ENCODE measurements at places on chromosomes 2 and 18.

- DNase-seq, result no peak
- peaks cover 53% of the 10 kb centered on the region for H3K4me1 ChIP-seq
- peak overlapping the region; percentile 74 for H3K4me3 ChIP-seq
- H3K27me3 ChIP-seq, result no peaks in the 10 kb centered on the region
- peak overlapping the region; percentile 95 for H3K27ac ChIP-seq
- no peaks in the 10 kb centered on the region for H3K36me3 ChIP-seq
Observed at GRCh38 chr2:190882856-190883582, 2.4 kb downstream of the GLS start.

- H3K4me1 ChIP-seq, result no peaks in the 10 kb centered on the region
- H3K27ac ChIP-seq, result no peak overlapping the region
- H3K36me3 ChIP-seq, result no peaks in the 10 kb centered on the region
- no peak for DNase-seq
- H3K27me3 ChIP-seq, result no peaks in the 10 kb centered on the region
- no peak overlapping the region for H3K4me3 ChIP-seq
Observed at GRCh38 chr18:72316497-72316896, 227.6 kb downstream of the CBLN2 start.

DNA sequence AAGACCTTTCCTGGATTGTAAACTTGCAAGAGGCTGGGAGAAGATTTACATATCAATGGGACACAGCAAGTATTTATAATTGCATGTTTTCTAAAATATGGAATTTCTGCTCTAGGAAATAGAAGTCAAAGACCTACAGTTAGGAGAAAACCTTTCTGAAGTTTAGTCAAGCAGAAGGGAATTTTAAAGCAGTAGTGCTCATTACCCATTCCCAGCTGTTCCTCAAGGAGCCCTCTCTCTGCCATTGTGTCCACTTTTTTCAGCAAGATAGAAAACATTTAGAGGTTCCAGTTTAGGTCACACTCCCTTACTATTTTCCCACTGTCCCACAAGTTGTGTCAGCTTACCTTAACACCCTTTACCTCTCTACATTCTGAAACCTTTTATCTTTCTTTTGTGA lies 584.0 kb upstream of the CHAC2 start:
- no peak for DNase-seq
- H3K4me3 ChIP-seq, result no peak overlapping the region
- no peaks in the 10 kb centered on the region for H3K4me1 ChIP-seq

GRCh38 chr2:212532087-212532486 lies 6.5 kb downstream of the ERBB4 start:
- no peak for DNase-seq
- no peaks in the 10 kb centered on the region for H3K36me3 ChIP-seq
- no peak overlapping the region for H3K4me3 ChIP-seq
- H3K4me1 ChIP-seq, result peaks cover 15% of the 10 kb centered on the region
- no peak overlapping the region for H3K27ac ChIP-seq

DNA sequence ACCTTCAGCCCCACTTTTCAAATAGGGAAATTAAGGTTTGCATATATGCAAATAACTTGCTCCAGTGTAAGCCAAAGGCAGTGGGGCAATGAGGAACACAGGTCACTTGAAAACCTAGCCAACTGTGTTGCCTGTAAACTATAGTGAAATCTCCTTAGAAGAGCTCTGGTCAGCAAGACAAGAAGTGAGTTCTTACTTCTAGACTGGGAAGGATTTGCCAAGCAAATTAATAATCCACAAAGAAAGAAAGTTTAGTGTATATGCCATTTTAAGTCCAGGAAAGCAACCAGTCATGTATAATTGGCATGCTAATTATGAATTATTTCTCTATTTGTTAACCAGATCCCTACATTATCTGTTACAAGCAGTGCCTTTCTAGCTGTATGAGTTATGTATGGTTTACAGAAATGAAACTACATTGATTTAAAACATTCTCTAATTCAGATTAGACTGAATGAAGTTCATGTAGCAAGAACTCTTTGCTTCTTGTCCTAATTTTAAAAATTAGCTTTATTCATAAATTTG lies 129.9 kb downstream of the MTX2 start:
- DNase-seq, result no peak
- H3K4me1 ChIP-seq, result peaks cover 5% of the 10 kb centered on the region
- no peaks in the 10 kb centered on the region for H3K36me3 ChIP-seq
- no peaks in the 10 kb centered on the region for H3K27me3 ChIP-seq
- H3K27ac ChIP-seq, result no peak overlapping the region

- DNase-seq, result no peak
- no peaks in the 10 kb centered on the region for H3K27me3 ChIP-seq
Observed at GRCh38 chr2:184004948-184005672, 593.2 kb upstream of the ZNF804A start.

- peak; percentile 34 for DNase-seq
- no peak overlapping the region for H3K4me3 ChIP-seq
- no peak overlapping the region for H3K27ac ChIP-seq
- peaks cover 5% of the 10 kb centered on the region for H3K4me1 ChIP-seq
- peaks cover 10% of the 10 kb centered on the region for H3K36me3 ChIP-seq
Observed at GRCh38 chr2:24822049-24822706, 29.0 kb downstream of the CENPO start.

DNA sequence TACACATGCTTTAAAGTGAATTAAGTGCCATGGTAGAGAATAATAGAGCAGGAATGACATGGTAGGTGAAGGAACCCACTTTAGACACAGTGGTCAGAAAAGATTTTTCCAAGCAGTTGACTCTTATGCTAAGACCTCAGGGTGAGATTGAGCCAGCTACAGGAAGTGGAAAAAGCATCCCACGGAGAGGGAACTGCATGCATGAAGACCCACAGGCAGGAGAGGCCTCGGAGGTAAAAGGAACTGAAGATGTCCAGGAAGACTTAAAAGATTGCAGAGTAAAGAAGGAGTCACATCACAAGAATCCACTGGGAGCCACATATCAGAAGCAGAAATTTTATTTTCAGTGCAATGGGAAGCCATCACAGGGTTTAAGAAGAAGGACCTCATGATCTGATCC lies 499.2 kb upstream of the FAM98A start:
- no peak overlapping the region for H3K4me3 ChIP-seq
- H3K36me3 ChIP-seq, result no peaks in the 10 kb centered on the region
- no peak overlapping the region for H3K27ac ChIP-seq
- no peaks in the 10 kb centered on the region for H3K27me3 ChIP-seq

- H3K4me1 ChIP-seq, result no peaks in the 10 kb centered on the region
- H3K36me3 ChIP-seq, result no peaks in the 10 kb centered on the region
- H3K27ac ChIP-seq, result no peak overlapping the region
- no peaks in the 10 kb centered on the region for H3K27me3 ChIP-seq
Observed at GRCh38 chr18:2471523-2471922, 99.8 kb downstream of the METTL4 start.

DNA sequence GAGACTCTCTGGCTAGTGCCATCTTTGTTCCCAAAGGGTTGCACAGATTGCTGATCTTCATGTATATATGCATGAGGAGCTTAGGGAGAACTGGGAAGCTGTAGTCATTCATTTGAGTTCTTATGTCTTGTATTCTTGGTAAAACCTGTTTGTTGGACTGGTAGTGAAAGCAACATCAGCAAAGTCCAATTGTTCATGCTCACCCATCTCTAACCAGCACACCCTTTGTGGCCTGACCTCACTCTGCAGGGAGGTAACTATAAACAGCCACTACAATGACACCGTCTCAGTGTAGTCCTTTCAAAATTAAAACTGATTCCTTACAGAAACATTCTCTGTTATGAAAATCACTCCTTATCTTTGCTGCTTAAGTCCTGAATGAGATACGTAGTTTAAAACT lies 13.9 kb upstream of the LMAN1 start:
- no peaks in the 10 kb centered on the region for H3K36me3 ChIP-seq
- H3K4me3 ChIP-seq, result no peak overlapping the region
- no peaks in the 10 kb centered on the region for H3K4me1 ChIP-seq

DNA sequence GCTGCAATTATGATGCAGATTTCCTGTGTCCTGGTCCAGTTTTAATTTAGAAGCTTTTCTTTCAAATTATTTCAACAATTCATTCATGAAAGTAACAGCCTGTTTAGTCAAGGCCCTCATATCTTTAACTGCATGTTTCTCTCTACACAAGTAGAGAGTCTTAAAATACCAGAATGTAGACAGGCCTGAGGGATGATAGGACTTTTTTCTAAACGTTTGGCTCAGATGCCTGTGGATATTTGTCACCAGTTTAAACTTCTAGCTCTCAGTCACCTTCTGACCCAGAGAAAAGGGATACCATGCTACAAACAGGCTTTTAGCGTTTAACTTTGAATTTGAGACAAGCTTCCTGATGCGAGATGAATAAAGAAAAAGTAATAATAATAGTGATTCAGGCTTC lies 15.7 kb downstream of the COL5A2 start:
- no peak overlapping the region for H3K4me3 ChIP-seq
- H3K27ac ChIP-seq, result peak overlapping the region; percentile 18
- no peaks in the 10 kb centered on the region for H3K27me3 ChIP-seq
- no peaks in the 10 kb centered on the region for H3K36me3 ChIP-seq
- H3K4me1 ChIP-seq, result no peaks in the 10 kb centered on the region

DNA sequence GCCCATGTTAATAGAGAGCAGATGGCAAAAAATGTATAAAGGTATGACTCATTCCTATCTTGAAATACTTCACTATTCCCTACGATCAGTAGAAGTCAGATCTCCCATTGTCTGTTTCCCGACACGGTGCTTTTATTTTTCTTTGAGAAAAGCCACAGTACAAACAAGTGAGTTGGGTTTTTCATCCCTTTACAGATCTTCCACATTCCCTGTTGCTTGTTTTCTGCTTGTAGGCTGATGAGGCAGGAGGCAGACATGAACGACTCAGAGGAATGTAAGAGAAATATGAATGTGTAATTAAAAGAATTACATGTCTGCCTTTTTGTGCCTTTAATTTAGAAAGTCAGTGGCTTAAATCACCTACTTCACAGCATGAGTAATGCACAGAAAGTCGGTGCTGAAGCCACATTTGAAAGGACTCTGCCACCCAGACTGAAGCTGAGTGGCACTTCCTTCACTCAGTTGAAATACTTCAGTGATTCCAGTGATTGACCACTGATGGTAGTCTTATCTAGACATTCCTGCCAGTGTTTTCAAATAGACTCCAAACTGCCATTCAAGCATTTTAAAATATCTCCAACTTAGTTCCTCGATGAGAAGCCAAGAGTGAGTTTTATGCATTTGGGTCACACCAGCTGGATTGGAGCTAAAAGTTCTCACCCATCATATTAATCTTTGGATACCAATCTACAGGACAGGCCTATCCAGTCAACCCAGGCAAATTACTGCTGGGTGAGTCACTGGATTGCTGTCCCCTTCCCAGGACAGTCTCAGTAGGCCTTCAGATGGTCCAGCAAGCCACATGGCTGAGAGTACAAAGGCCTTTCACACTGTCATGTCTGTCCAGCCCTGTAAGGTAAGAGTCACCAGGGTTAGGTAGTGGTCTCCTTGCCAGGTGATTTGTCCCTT lies 79.0 kb downstream of the COLEC12 start:
- no peaks in the 10 kb centered on the region for H3K36me3 ChIP-seq
- H3K4me3 ChIP-seq, result no peak overlapping the region
- no peak overlapping the region for H3K27ac ChIP-seq
- no peak for DNase-seq
- peaks cover 21% of the 10 kb centered on the region for H3K4me1 ChIP-seq

DNA sequence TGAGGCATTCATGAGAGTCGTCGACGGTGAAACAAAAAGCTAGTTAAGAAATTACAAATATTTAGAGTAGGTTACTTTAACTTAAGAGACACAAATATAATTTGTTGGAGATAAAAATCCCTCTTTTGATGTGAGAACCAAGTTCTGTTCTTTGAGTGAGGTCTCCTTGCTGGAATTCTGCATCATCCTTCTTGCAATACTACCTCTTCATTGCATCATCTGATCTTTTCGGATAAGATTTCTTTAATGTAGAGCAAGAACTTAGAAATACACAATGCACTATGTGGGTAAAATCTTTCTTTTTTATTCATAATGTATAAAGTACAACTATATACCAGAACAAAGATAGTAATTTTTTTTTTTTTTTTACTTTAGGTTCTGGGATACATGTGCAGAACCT lies 118.4 kb downstream of the ARL4C start:
- no peaks in the 10 kb centered on the region for H3K36me3 ChIP-seq
- no peaks in the 10 kb centered on the region for H3K27me3 ChIP-seq
- no peaks in the 10 kb centered on the region for H3K4me1 ChIP-seq
- H3K27ac ChIP-seq, result no peak overlapping the region
- no peak overlapping the region for H3K4me3 ChIP-seq

GRCh38 chr2:100980046-100980445 lies 22.0 kb upstream of the RPL31 start:
- no peaks in the 10 kb centered on the region for H3K4me1 ChIP-seq
- H3K27me3 ChIP-seq, result no peaks in the 10 kb centered on the region
- DNase-seq, result no peak
- no peak overlapping the region for H3K27ac ChIP-seq

DNA sequence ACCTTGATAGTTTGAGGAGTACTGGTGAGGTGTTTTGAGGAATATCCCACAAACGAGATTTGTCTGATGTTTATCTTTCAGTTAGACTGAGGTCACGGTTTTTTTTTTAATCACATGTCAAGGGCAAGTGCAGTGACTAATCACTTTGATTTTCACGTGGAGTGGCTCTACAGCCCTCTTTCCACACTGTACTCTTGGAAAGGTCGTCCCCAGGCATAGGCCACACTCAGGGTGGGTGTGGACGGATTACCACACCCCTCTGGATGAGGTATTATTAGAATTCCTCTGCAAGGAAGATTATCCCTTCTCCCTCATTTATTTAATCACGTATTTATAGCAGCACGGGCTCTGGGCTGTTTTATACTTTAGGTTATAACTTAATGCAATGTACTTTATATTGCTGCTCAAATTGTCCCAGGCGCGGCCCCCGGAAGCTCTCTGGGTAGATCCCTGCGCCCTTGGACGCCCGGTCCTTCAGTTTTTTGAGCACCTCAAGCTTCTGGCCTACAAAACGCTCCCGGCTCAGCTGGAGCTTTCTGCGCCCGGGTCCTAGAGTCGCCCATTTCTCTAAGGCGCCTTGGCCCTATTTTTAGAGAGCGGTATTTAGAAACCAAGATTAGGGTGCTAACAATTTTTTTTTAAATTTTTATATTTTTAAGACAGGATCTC lies 515 bp upstream of the PLEKHB2 start:
- peak overlapping the region; percentile 95 for H3K27ac ChIP-seq
- H3K4me1 ChIP-seq, result peaks cover 24% of the 10 kb centered on the region
- peak overlapping the region; percentile 91 for H3K4me3 ChIP-seq
- no peaks in the 10 kb centered on the region for H3K27me3 ChIP-seq
- peak; percentile 79 for DNase-seq
- no peaks in the 10 kb centered on the region for H3K36me3 ChIP-seq

DNA sequence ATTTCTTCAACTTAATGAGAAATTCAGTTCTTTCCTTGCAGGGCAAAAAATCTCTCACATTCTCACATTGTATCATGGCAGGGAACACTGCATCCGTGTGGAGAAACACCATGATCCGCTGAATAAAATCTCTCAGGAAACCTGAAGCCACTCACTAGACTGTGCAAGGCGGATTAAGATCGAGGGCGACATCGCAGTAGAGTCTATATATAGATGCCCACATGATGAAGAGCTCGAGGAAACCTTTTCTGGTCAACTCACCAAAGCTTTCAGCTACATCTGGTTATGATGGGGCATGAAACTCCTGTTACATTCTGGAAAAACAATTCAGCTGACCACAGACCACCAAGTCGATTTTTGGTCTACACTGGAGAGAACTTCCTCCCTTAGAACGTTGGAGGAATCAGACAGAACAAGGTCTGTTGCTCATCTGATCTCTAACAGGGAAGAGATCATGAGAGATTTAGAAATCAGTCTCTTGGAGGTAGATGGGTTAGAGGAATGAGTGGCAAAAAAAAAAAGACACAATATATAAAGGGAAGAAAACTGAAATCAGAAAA lies 162.9 kb upstream of the ZNF516 start:
- H3K36me3 ChIP-seq, result no peaks in the 10 kb centered on the region
- H3K4me1 ChIP-seq, result no peaks in the 10 kb centered on the region
- no peak overlapping the region for H3K27ac ChIP-seq

- H3K4me1 ChIP-seq, result no peaks in the 10 kb centered on the region
- no peak for DNase-seq
- H3K27ac ChIP-seq, result no peak overlapping the region
- H3K27me3 ChIP-seq, result no peaks in the 10 kb centered on the region
- no peak overlapping the region for H3K4me3 ChIP-seq
Observed at GRCh38 chr18:50131591-50131990, 63.4 kb downstream of the MYO5B start.

All from right atrium auricular region (tissue), 2 donors.